ENCODE measurements at places on chromosomes 2 and 18.
A peak's percentile ranks its signal among the peaks of the same experiment; 100 is the strongest.

GRCh38 chr2:71716697-71717624 is 263.6 kb downstream of the DYSF start:
- peak; percentile 76 for DNase-seq

DNA sequence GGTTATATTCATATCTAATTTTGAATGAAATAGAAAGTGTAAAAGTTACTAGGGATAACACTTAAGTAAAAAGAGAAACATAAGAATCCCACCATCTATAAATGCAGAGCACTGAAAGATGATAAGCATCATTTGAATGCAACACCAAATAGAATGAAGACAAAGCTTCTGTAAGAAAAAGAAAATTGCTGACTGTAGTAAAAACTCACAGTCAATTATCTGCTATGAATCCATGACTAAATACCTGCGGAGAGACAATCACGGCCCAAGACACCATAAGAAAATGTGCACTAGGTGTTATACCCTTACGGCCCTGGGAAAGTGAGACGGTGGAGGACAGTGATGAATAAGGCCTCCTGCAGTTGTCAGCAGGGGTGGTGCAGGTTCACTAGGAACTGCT is 45.4 kb upstream of the OSR1 start:
- no peak for DNase-seq

GRCh38 chr2:69382547-69382946 is 4.5 kb downstream of the GFPT1 start:
- no peak for DNase-seq

GRCh38 chr2:216776066-216776850 is 80.9 kb upstream of the IGFBP5 start:
- DNase-seq = no peak
